ENCODE measurements at places on chromosomes 7 and 10.

DNA sequence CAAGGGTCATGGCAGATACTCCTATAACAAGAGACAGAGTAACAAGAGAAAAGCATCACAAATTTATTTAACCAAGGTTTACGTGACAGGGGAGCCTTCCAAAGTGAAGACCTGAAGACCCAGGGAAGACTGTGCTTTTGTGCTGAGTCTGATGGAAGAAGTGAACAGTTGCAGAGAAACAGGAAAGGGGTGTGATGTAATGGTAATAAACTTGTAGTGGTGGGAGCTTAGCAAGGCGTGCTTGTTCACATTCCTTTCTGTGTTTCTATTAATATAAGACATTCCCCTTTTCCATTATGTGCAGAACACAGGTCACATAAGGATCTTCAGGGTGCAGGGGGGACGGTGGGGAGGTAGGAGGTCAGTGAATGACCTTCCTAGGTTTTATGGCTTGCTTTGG is 25.5 kb upstream of the C10orf67 start:
- no peak for DNase-seq

- no peak for DNase-seq
These were observed 212.2 kb downstream of the CHRM2 start for GRCh38 chr7:137080516-137081203.

GRCh38 chr10:47104786-47105385 is 193.7 kb downstream of the PTPN20 start:
- DNase-seq: no peak

GRCh38 chr7:70856901-70857630 is 274.9 kb upstream of the GALNT17 start:
- DNase-seq: peak; percentile 30

- DNase-seq: no peak
These were observed 36.9 kb downstream of the DDIT4 start for GRCh38 chr10:72310636-72311035.

GRCh38 chr10:131685576-131685975 is 215.2 kb upstream of the PPP2R2D start:
- DNase-seq: no peak

GRCh38 chr10:53918755-53919154 is 882.3 kb downstream of the PCDH15 start:
- no peak for DNase-seq

DNA sequence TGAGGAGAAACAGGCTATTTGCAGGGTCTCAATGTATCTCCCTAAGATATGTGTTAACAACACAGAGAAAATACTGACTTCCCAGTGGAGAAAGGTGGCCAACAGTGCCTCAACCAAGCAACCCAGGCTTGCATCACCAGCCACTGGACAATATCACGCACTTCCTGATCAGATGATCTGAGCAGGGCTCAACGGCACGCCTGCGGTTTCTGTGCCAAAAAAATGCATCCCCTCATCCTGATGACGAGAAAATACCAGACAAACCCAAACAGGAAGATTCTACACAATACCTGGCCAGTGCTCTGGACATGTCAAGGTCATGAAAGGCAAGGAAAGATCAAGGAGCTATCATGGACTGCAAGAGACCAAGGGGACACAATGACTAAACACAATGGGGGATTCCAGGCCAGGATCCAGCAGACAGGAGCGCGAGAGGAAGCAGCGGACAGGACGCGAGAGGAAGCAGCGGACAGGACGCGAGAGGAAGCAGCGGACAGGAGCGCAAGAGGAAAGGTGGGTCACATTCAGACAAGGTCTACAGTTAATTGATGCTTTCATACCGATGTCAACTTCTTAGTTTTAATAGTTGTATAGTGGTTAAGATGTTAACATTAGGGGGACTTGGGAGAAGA is 51.1 kb downstream of the GNA12 start:
- DNase-seq: no peak

GRCh38 chr10:128419466-128420019 is 293.3 kb upstream of the MKI67 start:
- DNase-seq: no peak

GRCh38 chr10:74991435-74991834 is 120.0 kb upstream of the SAMD8 start:
- DNase-seq: no peak
